Progenitor cell of endocrine pancreas (in vitro differentiated cells): ENCODE measurements at places on chromosomes 5 and 9. TPM values are rescaled to one million over a fixed set of nuclear protein-coding genes. Genes with fewer than 3 reads are reported as not detected.

BTNL3 gene
- total RNA-seq, result not detected in 2 replicates

GRCh38 chr5:33975852-33976251 lies 8.6 kb downstream of the SLC45A2 start:
- no peak for DNase-seq

DNA sequence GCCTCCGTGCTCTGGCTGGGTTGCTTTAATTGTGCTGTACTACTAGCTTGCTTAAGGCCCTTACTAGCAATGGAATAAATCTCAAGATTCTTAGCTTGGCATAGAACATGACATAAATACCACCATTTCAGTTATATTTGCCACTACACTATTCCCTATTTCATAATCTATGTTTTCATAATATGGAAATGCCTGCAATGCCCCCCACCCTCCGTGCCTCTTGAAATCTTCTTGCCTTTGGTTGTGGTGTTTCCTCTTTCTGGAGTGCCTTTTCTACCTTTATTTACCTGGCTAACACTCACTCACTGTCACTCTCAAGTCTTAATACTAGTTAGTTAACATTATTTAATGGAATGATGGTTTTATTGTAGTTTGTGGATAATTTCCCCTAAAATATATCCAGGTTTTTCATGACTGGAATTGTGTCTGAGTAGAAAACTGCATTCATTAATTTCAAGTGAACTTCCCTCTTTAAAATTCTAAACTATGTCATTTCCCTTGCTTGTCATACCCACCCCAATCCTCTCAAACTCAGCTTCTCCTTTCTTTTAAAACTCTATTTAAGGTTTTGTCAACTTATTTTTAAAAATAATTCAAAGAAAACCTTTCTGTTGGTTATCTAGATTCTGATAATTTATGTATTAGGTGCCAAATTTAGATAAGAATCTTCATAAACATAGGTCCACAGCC lies 521.7 kb upstream of the DAB2 start:
- no peak for DNase-seq

DNA sequence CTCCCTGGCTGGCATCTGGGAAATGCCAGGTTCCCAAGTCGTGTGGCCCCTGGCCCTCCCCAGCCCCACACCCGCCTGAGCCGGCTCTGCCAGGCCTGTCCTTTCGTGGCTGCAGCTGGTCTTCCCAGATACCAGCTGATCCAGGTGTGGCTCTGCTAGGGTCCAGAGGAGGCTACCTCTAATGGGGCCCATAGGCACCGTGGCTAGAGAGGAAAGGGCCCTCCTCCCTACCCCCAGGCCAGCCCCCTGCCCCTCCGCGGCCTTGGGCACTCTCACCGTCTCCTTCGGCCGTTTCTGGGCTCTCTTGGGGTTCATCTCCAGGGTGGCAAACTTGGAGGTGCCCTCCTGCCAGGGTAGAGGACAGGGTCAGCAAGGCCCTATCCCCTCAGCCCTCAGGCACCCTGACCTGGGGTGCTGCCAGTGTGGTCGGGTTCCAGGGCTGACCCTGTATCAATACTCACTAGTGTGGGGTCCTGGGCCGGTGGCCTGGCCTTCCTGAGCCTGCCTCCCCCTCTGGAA lies 17.0 kb downstream of the RALGDS start:
- DNase-seq, result no peak

GRCh38 chr9:128393145-128393775 lies 22.1 kb downstream of the URM1 start:
- peak; percentile 18 for DNase-seq

TOR4A gene
- total RNA-seq, result 8.0 and 8.5 TPM in 2 replicates

ANKRD18A gene
- total RNA-seq, result 2.2 and 3.6 TPM in 2 replicates

LOX gene
- 0.19 and 0.42 TPM in 2 replicates for total RNA-seq

DNA sequence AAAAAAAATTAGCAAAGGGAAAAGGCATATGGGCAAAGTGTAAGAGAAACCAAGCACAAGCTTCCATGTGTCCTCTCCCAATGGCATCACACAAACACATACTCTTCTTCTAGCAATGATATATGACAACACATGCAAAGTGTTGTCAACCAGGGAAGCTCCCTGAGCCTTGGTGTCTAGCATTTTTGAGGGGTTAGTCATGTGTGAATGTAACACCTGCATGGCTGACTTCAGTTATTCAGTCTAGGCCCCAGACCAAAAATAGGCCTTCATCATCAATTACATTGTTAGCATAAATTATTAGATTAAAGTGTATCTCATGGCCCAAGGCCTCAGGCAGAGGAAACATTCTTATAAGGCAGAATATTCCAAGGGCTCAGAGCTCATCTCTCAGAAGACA lies 450.0 kb downstream of the TLE1 start:
- no peak for DNase-seq

- no peak for DNase-seq
Observed at GRCh38 chr9:82234160-82234943, 245.8 kb downstream of the SPATA31D1 start.

NME5 gene
- total RNA-seq, result 9.9 and 11.0 TPM in 2 replicates

PCDHGA6 gene
- total RNA-seq, result 0.60 and 0.80 TPM in 2 replicates

- no peak for DNase-seq
Observed at GRCh38 chr9:80066931-80067330, 495.2 kb downstream of the TLE4 start.
